Posterior cingulate gyrus (tissue), 11 donors: ENCODE measurements at places on chromosomes 3 and 15.

GRCh38 chr15:48112242-48112641, 8.5 kb upstream of the SLC24A5 start:
- no peak for DNase-seq

DNA sequence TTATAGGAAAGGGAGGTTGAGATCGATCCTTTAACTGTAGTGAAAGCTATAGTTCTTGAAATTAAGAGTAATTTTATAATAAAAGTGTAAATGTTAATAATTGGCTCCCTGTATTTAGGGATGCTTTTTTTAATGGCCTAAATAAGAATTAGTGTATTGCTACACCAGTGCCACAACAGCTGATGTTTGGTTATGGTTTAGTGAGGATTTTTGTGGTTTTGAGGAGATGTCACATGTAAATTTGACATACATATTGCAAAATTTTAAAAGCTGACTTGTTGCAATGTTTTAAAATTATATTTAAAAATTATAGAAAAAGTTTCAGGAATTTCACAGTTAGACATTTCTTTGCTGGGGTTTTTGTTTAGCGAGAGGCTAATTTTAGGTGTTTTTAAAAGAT, 3.9 kb downstream of the TSC22D2 start:
- DNase-seq, result no peak

DNA sequence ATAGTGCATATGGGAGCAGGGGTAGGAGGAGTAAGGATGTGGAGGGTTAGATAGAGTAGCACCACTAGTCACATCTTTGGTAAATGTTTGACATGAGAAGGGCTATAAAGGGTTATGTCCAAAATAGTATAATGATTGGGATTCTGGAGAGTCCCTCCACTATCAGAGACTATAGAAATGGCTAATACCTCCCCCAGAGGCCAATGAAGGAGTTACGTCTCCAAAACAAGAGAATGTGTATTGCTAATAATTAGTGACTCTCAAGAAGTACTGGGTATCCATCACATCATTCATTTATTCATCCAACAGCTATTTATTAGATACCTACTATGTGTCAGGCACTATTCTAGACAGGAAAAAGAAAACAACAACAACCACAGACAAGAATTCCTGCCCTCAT, 203.7 kb upstream of the UMPS start:
- DNase-seq, result no peak

- DNase-seq, result no peak
Measured at GRCh38 chr3:180288816-180289215, 252.1 kb upstream of the PEX5L start.

DNA sequence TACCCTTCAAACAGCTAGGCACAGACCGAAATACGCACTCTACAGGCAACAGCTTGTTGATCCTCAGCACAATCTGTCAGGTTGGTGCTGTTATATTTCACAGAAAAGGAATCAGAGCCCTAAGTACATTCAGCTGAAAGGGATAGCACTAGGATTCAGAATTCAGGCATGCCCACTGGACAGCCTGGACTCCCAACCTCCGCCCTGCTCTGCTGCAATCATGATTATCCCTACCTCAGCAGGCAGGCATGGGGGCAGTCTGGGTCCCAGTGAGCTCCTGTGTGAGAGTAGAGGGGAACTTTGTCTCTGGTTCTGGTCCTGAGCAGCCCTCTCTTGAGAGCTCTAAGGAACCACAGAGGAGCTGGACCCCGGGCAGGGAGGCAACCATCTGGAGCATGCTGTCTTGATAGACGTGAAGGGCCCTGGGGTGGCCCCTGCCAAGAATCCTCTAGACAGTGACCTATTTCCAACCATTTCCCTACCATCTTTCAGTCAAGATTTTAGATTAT, 23.4 kb upstream of the NOX5 start:
- no peak for DNase-seq

- no peak for DNase-seq
Measured at GRCh38 chr3:48086705-48087104, 70.5 kb upstream of the MAP4 start.

GRCh38 chr3:150975992-150976368, 3.5 kb upstream of the CLRN1 start:
- no peak for DNase-seq

DNA sequence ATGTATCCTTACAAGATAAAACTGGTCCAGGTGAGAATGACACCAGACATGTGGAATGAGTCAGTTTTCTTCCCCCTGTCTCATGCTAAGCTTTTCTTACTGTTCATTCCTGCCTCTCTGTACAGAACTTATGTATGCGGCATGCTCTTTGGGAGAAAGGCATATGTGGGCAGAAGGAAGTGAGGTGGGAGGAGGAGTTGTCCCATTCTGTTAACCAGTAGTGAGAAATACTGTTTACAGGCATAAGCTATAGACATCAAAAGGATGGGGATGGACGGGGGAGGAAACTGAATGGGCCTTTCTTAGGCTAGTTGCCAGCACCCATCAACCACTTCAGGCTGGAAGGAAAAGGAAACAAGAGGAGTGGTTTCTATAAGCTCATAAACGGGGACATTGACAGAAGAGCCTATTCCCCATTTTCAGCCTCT, 143.6 kb upstream of the BHLHE40 start:
- no peak for DNase-seq

DNA sequence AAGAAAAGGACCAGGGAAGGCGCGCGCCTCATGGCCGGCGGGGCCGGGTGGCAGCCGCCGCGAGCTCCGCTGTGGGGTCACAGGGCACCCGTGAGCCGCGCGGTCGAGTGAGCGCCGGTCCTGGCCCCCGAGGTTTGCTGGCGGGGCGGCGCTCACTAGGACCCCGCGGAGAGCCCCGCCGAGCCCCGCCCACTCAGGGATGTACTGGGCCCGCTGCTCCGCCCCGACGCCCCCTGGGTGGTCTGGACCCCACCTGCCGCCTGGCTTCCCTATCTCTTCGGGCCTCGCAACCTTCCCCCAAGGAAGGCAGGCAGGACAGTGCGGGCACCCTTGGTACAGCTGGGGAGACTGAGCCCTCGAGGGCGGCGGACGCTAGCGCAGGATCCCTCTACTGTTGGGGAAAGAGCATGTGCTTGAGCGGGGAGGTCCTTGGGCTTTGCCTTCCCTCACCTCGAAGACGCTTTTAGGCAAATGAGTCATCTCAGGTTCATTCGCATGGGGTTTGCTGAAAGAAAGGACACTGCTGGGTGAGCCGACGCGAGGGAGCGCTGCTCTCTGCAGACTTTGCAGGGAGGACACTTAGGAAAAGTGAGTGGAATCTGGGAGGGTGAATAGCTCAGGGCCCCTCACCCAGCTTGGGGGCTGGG, at the start of gene CHRNB4:
TSS of gene CHRNB4 (minus strand) at position 109 of the 647 bp plus-strand sequence. CDS start at position 32, 77 bp downstream.
- no peak for DNase-seq

DNA sequence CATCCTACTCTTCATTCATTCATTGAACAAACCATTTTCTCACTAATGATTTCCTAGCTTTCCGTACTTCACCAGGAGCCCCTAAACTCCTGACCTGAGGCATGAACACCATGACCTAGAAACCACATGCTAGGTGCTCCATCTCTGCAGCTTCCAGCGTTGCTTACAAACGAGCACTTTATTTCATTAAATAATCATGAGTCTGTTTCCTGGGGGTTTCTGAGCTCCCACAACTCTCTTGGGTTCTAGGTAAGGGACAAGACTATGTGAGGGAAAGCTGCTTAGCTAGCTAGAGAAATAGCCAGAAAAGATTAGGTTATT, 1.3 kb downstream of the MAP2K1 start:
- DNase-seq, result no peak

DNA sequence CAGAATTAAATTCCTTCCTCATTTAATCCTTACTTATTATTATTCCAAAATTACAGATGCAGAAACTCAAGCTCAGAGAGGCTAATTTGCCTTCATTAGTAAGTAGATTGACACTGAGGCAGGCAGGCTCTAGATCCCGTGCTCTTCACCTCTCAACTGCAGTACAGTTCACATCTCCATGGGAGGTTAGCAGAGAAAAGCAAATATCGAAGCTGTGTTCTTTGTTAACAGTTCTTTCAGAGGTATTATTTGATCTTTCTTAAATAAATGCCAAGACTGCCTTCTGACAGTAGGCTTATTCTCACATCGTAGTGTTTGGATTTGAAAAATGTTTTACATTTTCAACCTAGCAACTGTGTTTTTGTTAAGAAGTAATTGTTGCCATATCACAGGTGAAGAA, 15.9 kb upstream of the FAH start:
- DNase-seq, result no peak

- DNase-seq, result no peak
Measured at GRCh38 chr15:64651601-64652191, 123.7 kb downstream of the RBPMS2 start.
